NCI-H146 (cell line): ENCODE measurements at places on chromosomes 12 and 14.
A peak's percentile ranks its signal among the peaks of the same experiment; 100 is the strongest.

DNA sequence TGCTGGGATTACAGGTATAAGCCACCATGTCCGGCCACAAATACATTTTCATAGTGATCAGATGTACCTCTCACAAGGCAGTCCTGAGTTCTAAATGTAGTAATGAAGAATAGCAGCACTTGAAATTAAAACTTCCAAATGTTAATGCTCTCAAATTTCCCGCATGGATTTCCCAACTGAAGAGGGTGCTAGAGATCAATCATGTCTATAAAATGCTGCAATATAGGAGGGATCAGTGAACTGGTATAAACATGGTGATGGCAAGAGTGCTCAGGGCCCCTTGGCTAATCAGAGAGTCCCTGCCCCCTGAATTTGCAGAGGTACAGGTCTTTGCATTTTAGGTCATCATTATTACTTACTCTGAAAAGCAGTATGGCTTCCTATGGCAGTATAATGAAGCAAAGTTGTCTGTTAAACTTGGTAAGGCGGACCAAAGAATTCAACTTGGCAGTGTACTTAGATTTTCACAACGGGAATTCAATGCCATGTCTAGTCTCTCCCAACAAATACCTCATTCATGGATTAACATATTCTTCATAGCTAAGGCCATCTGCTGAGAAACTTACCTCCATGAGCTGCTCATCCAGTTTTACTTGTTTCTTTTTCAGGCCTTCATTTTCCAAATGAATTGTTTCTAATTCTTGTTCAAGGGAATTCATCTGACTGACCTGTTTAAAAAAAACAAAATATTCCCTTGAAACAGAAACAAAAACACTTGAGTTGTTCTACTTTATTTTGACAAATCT is 67.0 kb upstream of the SAV1 start:
- DNase-seq, result no peak

DNA sequence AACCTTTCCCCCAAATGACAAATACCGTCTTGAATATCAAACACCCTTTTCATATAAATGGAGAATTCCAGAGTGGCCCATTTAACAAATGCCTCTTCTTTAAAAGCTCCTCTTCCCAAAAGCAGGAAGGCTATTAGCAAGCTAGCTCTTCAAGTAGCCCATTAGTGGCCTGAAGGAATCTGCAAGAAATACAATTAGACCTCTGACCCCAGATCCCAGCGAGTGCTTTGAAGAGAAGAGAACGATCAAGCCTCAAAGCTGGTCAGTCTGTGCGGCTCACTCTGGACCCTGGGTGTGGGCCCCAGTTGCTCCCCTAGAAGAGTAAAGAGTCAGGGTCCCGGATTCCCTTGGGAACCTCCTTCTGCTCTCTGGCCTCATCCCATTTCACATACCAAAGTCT is 325.6 kb downstream of the NUAK1 start:
- no peak for DNase-seq

DNA sequence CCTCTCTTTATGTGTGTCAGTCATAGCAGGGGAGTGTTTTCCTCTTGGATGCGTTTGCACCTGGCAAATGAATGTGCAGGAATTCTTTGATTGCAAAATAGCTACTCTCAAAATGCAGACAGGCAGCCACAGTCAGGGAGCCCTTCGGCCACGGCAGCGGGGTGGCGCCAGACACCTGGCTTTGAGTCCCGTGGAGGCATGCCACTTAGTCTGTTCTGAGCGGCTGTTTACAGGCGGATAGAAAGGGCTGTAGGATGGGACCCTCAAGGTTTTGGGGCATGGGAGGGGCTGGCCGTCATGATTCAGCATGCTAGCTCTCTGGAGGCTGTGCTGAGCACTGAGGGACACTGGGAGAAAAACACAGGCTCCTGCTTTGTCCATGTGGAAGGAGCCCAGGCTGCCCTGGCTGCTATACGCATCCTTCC is 117.1 kb downstream of the SLC25A47 start:
- DNase-seq, result peak; percentile 62

GRCh38 chr14:101497684-101498525 is 63.4 kb upstream of the DIO3 start:
- no peak for DNase-seq

DNA sequence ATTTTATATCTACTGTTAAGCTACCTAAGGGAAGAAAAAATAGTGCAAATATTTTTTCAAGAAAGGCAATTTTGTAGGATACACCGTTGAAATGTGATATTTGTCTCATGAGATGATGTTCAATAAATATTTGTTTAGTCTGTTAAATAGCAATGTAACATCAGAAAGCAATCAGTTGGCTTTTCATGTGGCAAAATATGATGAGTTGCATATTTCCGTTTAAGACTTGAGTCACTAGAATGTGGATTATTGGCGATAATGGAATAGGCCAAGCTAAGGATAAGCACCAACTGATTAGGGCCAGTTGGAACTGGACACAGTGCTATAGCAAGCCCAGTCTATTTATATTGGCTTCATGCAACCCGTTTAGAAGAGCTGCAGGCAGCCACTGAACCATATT is 250.4 kb upstream of the SLC16A7 start:
- no peak for DNase-seq

DNA sequence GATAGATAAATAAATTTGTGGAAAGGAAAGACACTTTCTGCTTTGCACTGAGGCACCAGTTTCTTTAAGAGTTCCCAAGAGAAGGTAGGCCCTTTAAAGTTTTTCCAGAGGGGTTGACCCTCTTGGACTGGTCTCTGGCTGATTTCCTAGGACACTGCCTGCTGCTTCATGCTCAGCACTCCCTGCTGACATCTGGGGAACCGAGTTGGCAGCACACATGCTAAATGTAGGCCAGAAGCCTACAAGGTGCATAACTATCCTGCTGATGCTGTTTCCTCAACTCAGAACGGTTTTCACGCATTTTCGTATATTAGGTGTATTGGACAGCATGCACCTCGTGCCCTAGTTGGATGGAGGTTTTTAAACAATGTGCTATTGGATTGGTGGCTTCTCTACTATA is 887.2 kb upstream of the SEL1L start:
- no peak for DNase-seq

- no peak for DNase-seq
These were observed 98.9 kb downstream of the CMKLR1 start for GRCh38 chr12:108240027-108240785.

DNA sequence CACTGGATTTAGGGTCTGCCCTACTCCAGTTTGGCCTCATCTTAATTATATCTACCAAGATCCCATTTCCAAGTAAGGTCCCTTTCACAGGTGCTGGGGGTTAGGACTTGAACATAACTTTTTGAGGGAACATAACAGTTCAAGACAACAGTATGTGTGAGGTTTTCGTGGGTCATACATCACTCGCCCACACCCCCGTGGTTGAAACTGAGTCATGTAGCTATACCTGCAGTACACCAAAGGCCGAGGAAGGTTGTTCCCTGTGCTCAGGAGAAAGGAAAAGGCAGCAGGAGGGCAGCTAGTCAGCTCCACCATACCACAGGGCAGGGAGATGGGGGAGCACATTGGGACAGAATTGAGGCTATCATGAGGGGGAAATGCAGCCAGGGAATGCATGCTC is 167.0 kb downstream of the PPM1H start:
- DNase-seq, result no peak

DNA sequence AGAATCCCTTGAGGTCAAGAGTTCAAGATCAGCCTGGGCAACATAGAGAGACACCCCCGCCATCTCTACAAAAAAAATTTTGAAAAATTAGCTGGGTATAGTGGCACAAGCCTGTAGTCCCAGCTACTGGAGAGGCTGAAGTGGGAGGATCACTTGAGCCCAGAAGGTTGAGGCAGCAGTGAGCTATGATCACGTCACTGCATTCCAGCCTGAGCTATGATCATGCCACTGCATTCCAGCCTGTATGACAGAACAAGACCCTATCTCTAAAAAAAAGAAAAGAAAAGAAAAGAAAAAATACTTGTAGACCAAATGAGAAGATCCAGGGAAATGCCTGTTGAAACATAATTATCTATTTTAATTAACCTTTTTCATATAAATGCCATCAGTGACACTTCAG is 93.8 kb upstream of the MDM1 start:
- DNase-seq, result no peak

- DNase-seq, result peak; percentile 66
These were observed 6.3 kb downstream of the SIVA1 start for GRCh38 chr14:104758981-104759969.

GRCh38 chr12:89712706-89713105 is 4.1 kb upstream of the ATP2B1 start:
- DNase-seq, result no peak

GRCh38 chr12:116233669-116234068 is 43.8 kb downstream of the MED13L start:
- no peak for DNase-seq

DNA sequence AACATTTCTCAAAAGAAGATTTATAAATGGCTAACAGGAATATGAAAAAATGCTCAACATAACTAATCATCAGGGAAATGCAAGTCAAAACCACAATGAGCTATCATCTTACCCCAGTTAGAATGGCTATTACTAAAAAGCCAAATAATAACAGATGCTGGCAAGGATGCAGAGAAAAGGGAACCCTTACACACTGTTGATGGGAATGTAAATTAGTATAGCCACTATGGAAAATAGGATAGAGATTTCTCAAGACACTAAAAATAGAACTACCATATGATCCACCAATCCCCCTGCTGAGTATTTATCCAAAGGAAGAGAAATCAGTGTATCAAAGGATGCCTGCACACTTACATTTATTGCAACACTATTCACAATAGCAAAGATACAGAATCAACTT is 58.3 kb downstream of the GUCY2C start:
- DNase-seq, result no peak

DNA sequence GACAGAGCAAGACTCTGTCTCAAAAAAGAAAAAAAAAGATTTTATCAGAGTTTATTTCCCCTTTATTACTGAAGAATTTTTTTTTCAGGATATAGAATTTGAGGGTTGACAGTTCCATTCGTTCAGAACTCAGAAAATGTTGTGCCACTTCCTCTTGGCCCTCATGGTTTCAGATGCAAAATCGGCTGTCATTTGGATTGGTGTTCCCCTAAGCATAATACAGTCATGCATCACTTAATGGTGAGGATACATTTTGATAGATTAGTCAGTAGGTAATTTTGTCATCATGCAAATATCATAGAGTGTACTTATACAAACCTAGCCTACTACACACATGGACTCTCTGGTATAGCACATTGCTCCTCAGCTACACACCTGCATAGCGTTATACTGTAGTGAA is 263.9 kb upstream of the RTL1 start:
- DNase-seq, result no peak

GRCh38 chr12:4383304-4383865 is 3.9 kb upstream of the FGF23 start:
- no peak for DNase-seq

GRCh38 chr14:105890474-105891220 is 364.3 kb downstream of the TMEM121 start:
- DNase-seq, result no peak

DNA sequence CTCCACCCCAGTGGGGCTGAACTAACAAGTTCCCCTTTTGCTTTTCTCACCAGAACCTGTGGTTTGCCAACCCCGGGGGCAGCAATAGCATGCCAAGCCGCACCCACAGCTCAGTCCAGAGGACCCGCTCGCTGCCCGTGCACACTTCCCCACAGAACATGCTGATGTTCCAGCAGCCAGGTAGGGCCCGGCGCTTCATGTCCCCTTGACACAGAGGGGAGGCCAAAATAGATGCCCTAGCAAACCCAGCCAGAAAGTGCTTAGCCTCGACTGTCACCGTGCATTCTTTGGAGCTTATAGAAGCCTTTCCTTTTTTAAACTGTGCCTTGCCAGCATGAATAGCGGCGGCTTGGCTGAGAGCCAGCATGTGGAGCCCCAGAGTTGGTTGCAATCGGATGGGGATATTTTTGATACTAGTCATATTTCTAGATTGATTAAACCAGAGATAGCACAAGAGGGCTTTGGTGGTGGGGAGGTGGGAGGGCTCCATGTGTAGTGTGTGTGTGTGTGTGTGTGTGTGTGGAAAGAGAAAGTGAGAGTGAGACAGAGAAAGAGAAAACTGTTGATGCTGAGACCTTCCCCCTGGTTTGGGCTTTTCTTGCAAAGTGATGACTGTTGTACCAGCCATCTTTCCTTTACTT is 126.1 kb downstream of the GCH1 start:
- no peak for DNase-seq

DNA sequence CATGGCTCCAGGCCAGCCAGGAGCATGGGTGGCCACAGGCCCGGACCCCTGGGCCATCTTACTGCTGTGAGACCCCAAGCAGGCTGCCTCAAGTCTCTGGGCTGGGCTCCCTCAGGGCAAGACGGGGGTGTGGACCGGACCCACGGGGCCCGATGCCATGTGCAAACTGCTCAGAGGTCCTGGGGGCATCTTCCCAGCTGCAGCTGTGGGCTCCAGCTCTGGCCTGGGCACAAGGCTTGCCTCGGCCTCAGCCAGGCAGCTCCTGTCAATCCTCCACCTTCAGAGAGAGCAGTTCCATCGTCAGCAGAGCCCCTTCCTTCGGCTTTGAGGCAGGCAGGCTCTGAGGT is 12.4 kb upstream of the GPR132 start:
- no peak for DNase-seq

DNA sequence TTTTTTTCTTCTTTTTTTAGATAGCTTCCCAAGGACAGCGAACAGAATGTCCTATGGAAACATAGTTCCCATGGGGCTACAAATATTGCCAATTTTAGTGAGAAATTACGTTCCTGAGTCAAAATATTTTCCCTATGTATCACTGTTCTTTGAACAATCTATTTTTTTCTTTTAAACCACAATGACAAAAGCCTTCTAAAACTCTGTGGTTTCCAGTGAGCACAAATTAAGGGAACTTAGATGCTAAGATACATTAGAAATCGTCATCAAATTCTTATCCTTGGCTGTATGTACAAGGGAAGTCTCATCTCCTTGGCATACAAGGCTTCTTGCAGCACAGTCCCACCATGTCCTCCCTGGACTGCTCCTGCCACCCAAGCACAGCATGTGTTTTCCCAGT is 17.9 kb downstream of the CPM start:
- DNase-seq, result no peak

DNA sequence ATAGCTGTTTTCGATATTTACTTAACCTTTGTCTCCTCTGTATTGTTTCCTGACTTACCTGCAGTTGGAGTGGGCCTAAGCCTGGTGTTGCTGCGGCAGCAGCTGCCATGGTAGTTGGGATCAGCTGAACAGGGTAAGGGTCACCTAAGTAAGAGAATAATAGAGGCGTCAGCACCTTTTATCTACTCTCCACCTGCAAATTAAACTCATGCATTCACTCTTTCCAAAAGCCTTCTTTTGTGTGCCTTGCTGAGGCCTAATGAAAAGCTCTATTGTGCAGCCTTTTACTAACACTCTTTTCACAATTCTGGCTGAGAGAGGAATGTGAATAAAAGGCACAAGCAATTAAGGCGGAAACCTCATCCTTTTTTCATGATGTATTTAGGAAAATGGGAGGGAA is 308.7 kb downstream of the SOX5 start:
- DNase-seq, result peak; percentile 99

GRCh38 chr14:34322940-34323418 is 139.1 kb downstream of the SPTSSA start:
- peak; percentile 41 for DNase-seq
